ENCODE measurements at places on chromosomes 13 and 19.
A peak's percentile ranks its signal among the peaks of the same experiment; 100 is the strongest.

DNA sequence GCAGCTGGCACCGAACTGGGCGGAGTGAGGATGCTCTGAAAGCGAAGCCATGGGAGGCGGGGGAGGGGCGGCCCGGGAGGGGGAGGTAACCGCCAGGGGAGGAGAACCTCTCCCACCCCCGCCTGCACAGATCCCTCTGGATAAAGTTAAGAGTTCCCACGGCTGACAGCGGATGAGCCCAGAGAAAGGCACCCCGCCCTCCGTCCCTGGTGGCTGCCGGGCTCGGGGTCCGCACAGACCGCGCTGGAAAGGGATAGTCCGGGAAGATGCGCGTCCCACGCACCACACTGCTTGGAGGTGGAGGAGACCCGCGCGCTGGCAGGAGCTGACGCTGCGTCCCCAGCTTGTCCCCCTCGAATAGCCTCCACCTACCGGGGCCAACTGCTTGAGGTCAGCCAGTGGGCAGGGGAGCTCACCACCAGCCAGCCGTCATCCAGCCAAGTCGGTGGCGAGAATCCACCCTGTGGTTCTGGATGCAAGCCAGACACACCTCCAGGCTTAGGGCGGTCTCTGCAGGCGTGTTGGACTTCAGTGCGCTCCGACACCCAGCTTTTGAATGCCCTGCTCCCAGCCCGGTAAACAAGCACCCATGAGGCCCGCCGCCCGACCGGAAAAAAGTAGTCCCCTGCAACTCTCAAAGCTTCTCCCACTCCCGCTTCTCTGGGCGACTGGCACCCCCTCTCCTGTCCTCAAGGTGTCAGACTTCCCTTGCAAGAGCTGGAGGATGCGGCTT lies at the start of gene TRPC4:
TRPC4 (minus strand) TSS at position 17 of the 733 bp plus-strand sequence. CDS start 86,439 bp downstream, outside the sequence.
- DNase-seq = peak; percentile 20

GRCh38 chr19:57719901-57720519 lies 7.4 kb downstream of the ZNF671 start:
- DNase-seq = no peak

GRCh38 chr19:23415034-23415433 lies 19.8 kb upstream of the ZNF91 start:
- DNase-seq = peak; percentile 38

DNA sequence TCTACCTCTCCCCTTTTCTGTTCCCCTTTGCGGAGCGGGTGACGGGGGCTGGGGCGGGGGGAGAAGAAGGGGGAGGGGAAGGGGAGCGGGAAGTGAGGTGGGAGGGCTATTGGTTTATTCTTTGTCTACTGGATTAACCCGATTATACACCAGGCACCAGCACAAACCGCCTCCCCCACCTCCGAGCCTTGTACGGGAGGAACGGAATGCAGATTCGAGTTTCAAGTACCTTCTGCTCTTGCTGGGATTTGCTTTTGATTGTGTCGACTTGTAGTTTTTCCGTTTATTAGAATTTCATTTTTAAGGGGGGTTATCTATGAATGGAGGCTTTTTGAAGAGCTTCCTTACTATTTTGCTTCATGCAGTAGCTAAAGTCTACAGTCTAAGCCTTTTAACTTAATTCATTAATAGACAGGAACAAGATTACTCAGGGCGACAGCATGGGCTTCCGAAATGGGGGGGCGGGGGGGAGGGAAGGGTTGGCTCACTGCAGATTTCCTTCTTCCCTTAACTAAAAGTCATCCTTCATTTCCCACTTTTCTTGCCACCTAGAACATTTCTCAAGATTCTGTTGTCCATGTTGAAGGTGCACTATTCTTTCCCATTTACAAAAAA lies 937 bp upstream of the SPRY2 start:
- peak; percentile 83 for DNase-seq

GRCh38 chr19:38255383-38256014 lies 675 bp downstream of the PPP1R14A start:
- peak; percentile 76 for DNase-seq

- DNase-seq = no peak
Measured at GRCh38 chr13:46386392-46387063, 524 bp downstream of the RUBCNL start.

DNA sequence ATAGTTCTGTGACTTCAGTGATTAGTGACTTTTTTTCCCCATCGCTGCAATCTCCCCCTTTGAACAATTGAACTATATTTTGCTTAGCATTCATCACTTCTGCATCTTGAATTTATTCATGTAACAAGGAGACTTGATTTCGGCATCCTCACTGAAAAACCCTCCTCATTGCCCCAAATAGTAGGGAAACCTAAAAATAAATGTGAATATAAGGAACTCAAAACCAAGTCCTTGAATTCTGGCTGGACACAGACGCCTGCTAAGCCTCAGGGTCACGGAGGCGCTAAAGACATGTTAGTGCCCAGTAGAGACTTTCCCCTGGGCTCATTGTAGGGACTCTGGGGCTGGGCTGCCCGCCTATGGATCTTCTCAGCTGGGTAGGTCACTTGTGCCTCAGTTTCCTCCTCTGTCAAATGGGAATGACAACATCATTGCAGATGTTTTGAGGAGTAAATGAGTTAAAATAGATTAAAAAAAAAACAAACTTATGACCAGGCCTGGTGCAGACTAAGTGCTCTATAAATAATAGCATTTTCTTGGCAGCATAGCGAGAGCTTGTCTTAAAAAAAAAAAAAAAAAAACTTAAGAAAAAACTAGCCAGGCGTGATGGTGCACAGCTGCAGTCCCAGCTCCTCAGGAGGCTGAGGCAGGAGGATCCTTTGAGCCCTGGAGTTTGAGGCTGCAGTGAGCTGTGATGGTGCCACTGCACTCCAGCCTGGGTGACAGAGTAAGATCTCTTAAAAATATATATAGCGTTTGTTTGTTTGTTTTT lies 1.8 kb upstream of the ADGRE5 start:
- peak; percentile 60 for DNase-seq

DNA sequence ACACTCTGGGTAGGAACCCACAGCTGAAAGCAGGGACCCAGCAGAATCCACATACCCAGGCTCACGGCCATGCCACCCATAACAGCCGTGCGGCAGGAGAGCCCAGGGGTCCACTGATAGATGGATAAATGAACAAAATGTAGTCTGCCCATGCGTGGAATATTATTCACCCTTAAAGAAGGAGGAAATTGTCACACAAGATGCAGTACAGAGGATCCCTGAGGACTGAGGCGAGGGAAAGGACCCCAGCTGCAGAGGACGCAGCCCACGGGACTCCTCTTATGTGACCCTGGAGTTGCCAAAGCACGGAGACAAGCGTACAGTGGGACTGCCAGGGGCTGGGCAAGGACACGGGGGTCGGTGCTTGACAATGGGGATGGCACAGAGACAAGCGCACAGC lies 10.7 kb downstream of the GRTP1 start:
- no peak for DNase-seq

All from lung (tissue), 17 donors.